ENCODE measurements at places on chromosomes 7 and 10.
A peak's percentile ranks its signal among the peaks of the same experiment; 100 is the strongest.

GRCh38 chr10:31204090-31204489, 114.9 kb upstream of the ZEB1 start:
- no peaks in the 10 kb centered on the region for H3K36me3 ChIP-seq
- DNase-seq, result no peak
- H3K4me1 ChIP-seq, result no peaks in the 10 kb centered on the region
- no peaks in the 10 kb centered on the region for H3K27me3 ChIP-seq
- no peak overlapping the region for H3K4me3 ChIP-seq

DNA sequence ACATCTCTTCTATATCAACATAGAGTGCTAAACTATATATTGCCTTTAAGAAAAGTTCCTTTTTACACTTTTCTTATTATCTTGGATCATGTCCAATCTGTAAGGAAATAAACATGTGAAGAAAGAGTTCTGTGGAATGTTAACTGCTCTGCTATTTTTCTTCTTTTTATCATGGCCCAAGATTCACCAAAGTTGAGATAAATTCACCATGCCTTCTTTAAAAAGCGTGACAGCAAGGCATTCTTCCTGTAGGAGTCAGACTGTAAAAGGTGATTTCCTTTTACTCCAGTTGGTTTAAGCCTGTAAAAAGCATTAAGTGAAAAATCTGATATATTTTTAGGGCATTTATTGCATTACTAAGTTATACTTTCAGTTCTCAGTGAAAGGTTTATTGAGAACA, 165.7 kb upstream of the FZD1 start:
- no peaks in the 10 kb centered on the region for H3K4me1 ChIP-seq
- H3K36me3 ChIP-seq, result no peaks in the 10 kb centered on the region
- H3K27me3 ChIP-seq, result peaks cover 3% of the 10 kb centered on the region
- no peak overlapping the region for H3K4me3 ChIP-seq

- H3K27me3 ChIP-seq, result no peaks in the 10 kb centered on the region
- no peak overlapping the region for H3K4me3 ChIP-seq
- H3K4me1 ChIP-seq, result no peaks in the 10 kb centered on the region
- no peaks in the 10 kb centered on the region for H3K36me3 ChIP-seq
- DNase-seq, result no peak
These were observed 154.6 kb upstream of the HGF start for GRCh38 chr7:81924494-81924893.

DNA sequence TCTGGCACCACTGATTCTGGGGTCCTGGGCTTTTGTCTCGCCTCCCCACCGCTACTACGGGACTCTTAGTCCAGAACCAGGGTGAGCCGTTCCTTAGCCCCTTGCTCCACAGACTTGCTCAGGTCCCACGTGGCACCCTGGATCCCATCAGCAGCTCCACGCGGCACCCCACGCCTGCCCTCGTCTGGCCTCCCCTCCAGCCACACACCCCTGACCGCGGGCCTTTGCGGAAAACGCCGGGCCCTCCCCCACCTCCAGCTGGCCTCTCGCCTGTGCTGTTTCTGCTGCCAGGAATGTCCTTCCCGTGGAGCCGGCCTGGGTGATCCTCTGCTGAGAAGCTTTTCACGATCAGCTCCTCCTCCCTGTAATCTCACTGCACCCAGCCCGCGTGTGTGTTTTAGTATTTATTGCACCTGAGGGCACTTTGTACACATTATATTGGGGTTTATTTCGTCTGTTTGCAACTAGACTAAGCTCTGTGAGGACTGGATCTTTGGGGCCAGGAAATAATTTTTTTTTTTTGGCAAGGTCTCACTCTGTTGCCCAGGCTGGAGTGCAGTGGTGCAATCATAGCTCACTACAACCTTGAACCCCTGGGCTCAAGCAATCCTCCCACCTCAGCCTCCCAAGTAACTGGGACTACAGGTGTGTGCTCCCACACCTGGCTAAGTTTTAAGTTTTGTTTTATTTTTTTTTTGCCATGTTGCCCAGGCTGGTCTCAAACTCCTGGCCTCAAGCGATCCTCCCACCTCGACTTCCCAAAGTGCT, 10.5 kb upstream of the TTYH3 start:
- no peak overlapping the region for H3K4me3 ChIP-seq
- peaks cover 8% of the 10 kb centered on the region for H3K27me3 ChIP-seq
- H3K36me3 ChIP-seq, result no peaks in the 10 kb centered on the region
- no peak for DNase-seq
- H3K27ac ChIP-seq, result no peak overlapping the region

DNA sequence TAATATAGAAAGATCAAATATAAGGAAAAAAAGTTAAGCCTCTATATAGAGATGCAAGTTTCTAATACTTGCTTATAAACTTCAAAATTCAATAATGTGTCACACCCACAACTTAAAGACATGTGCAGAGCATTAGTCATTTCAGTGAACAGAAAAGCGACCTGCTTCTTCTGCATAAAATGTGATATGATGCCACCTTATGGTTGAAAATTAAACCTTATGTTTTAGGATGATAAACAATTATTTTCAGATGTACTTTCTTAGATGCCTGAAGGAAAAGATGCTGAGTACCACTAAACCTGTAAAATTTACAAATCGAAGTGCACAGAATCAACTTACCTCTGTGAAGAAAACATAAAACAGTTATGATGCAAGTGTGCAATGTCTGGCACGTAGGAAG, 96.0 kb downstream of the MTERF1 start:
- no peak overlapping the region for H3K4me3 ChIP-seq
- DNase-seq, result no peak
- no peaks in the 10 kb centered on the region for H3K27me3 ChIP-seq
- no peak overlapping the region for H3K27ac ChIP-seq
- no peaks in the 10 kb centered on the region for H3K4me1 ChIP-seq

GRCh38 chr10:6763001-6763400, 182.9 kb upstream of the PRKCQ start:
- H3K27me3 ChIP-seq, result peaks cover 44% of the 10 kb centered on the region
- H3K4me3 ChIP-seq, result no peak overlapping the region
- no peaks in the 10 kb centered on the region for H3K36me3 ChIP-seq
- H3K27ac ChIP-seq, result no peak overlapping the region
- H3K4me1 ChIP-seq, result no peaks in the 10 kb centered on the region
- DNase-seq, result no peak

GRCh38 chr7:66452165-66452564, 176.5 kb upstream of the KCTD7 start:
- no peak overlapping the region for H3K27ac ChIP-seq
- DNase-seq, result no peak
- H3K27me3 ChIP-seq, result no peaks in the 10 kb centered on the region
- no peaks in the 10 kb centered on the region for H3K36me3 ChIP-seq

DNA sequence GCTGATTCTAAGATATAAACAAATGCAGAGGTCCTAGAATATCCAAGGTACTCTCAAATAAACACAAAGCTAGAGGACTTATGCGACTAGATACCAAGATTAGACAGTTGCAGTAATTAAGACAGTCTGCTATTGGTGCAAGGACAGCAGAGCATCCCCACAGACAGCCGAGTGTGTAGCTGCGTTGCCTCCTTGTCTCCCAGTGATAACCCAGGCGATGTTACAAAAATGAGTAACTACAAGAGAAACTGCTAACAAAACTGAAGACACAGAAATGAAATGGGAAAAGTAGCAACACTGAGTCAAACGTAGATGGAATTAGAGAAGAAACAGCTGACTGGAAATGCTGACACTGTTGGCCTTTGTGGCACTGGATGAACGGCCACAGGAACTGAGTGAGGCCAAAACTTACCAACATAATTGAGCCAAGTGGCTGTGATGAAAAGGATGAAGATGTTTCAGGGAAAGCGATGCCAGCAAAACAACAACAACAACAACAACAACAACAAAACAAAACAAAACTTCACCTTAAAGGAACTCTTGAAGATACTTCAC, 54.3 kb downstream of the BAIAP2L1 start:
- no peak overlapping the region for H3K27ac ChIP-seq
- no peak for DNase-seq
- peaks cover 3% of the 10 kb centered on the region for H3K4me1 ChIP-seq

DNA sequence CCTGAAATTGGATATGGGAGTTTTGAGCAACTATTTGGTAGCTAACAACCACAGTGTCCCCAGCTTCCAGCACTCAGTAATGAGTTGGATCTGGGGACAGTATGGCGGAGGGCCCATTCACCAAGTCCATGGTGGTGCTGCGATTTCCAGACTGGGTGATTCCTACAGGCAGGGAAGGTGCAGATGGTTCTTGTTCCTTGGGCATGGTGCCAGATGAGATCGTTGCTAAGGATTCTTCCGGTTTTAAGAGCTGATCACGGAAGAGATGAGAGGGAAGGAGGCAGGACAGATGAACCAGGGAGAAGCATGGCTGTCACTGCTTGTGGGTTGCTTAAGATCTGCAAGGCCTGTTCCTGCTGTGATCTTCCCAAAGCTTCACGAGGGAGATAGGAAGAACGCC, 380.3 kb downstream of the TCERG1L start:
- no peak overlapping the region for H3K4me3 ChIP-seq
- H3K27me3 ChIP-seq, result peaks cover 2% of the 10 kb centered on the region
- DNase-seq, result no peak
- H3K4me1 ChIP-seq, result no peaks in the 10 kb centered on the region
- no peaks in the 10 kb centered on the region for H3K36me3 ChIP-seq

GRCh38 chr10:96651998-96652431, 65.2 kb upstream of the TM9SF3 start:
- no peak overlapping the region for H3K27ac ChIP-seq
- H3K4me3 ChIP-seq, result no peak overlapping the region
- no peaks in the 10 kb centered on the region for H3K36me3 ChIP-seq

GRCh38 chr7:28488061-28488791, 75.9 kb downstream of the CREB5 start:
- H3K27me3 ChIP-seq, result peaks cover 9% of the 10 kb centered on the region
- no peaks in the 10 kb centered on the region for H3K4me1 ChIP-seq
- no peaks in the 10 kb centered on the region for H3K36me3 ChIP-seq
- no peak overlapping the region for H3K27ac ChIP-seq
- no peak for DNase-seq
- H3K4me3 ChIP-seq, result no peak overlapping the region

- no peak overlapping the region for H3K4me3 ChIP-seq
- DNase-seq, result no peak
- no peaks in the 10 kb centered on the region for H3K36me3 ChIP-seq
- H3K27me3 ChIP-seq, result peaks cover 3% of the 10 kb centered on the region
- peak overlapping the region; percentile 0 for H3K27ac ChIP-seq
These were observed 145.7 kb upstream of the AHR start for GRCh38 chr7:17152721-17153120.

DNA sequence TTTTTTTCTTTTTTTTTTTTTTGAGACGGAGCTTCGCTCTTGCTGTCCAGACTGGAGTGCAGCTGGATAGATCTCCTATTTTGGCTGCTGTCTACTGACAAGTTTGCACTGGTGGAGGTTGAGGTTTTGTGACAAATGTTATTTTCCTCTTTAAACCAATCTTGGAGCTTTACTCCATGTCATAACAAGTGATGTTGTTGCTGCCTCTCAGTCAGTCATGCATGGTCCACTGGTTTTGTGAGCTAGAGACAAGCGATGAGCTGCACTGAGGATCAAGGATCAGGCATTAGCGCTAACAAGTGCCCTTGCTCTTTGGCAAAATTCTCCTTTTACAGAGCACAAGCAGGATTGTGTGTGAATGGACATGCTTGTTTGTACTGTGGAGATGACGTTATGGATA, 805 bp upstream of the WDFY4 start:
- no peak overlapping the region for H3K27ac ChIP-seq
- H3K27me3 ChIP-seq, result peaks cover 6% of the 10 kb centered on the region
- no peak for DNase-seq
- H3K4me3 ChIP-seq, result no peak overlapping the region
- H3K4me1 ChIP-seq, result no peaks in the 10 kb centered on the region
- H3K36me3 ChIP-seq, result no peaks in the 10 kb centered on the region

- H3K4me1 ChIP-seq, result no peaks in the 10 kb centered on the region
- H3K27me3 ChIP-seq, result no peaks in the 10 kb centered on the region
- H3K4me3 ChIP-seq, result no peak overlapping the region
- peaks cover 24% of the 10 kb centered on the region for H3K36me3 ChIP-seq
These were observed 38.4 kb downstream of the ZNF518A start for GRCh38 chr10:96168546-96168945.

DNA sequence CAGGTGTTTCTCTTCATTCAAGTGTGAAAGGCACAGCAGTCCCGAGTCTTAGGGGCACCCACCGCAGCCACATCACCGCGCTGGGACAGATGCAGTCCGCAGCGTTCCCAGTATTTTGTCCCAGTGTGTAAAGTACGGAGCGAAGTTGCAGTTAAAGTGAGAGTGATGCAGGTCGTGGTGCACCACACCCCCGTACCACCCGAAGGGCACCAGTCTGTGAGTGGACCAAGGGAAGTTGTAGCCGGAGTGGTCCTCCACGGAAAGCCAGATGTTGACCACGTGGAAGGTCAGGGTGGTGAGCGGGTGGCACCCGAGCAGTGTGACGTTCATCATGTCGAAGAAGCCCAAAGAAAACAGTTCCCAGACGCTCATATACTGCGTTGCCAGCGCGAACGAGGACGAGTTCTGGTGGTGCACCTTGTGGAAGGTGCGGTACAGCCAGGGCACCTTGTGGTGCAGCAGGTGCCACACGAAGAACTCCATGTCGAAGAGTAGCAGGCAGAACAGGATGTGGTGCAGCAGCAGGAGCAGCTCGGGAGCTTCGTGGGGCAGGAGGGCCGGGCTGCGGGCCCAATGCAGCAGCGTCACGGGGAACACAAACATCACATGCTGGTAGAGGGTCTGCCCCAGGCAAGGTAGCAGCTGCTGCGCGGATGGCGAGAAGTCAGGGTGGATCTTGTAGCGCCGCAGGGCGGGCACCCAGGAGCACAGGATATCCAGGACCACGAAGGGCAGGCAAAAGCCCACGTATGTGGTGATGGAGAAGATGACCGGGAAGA, 526 bp downstream of the CH25H start:
- H3K27ac ChIP-seq, result no peak overlapping the region
- peak; percentile 49 for DNase-seq
- peaks cover 29% of the 10 kb centered on the region for H3K27me3 ChIP-seq
- peaks cover 10% of the 10 kb centered on the region for H3K4me1 ChIP-seq

DNA sequence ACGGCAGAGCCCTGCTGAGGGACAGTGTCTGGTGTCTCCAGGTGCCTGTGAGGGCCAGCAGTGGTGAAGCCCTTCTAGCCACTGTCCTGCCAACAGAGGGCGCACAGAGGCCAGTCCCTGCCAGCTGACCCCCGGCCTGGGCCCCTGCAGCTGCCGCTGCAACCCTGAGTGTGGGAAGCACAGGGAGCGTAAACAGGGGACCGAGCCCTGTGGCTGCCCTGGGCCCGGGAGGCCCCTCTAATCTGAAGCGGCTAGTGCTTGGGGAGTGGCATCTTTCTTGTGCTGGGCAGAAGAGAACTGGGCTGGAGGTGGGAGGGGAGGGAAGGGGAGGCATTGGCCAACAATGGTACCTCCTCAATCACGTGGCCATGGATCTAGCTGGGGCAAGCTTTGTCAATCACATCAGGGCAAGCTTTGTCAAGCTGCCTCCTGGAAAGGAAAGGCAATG, 34.6 kb downstream of the TRIM8 start:
- peaks cover 1% of the 10 kb centered on the region for H3K36me3 ChIP-seq
- no peak overlapping the region for H3K4me3 ChIP-seq
- H3K27ac ChIP-seq, result no peak overlapping the region
- peak; percentile 36 for DNase-seq
- no peaks in the 10 kb centered on the region for H3K27me3 ChIP-seq

DNA sequence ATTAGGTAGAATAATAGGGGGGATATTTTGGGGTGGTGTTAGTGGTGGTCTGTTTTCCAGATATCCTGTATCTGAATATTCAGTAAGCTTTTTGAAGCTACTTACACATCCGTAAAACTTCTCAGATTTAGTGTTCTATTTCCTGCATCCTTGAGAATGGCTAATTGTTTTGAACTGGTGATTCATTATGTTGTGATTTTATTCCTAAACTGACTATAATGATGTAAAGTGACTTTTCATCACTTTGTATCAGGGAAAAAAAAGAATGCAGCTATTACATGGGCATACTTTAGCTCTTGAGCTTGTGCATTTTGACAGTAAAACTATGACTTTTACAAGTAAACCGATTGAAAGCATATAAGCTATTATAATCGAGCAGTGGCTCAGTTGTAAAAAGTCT, 18.2 kb downstream of the WAC start:
- H3K27me3 ChIP-seq, result no peaks in the 10 kb centered on the region
- peak overlapping the region; percentile 58 for H3K27ac ChIP-seq
- DNase-seq, result no peak

Measured in activated CD4-positive, alpha-beta memory T cell treated with anti-CD3 and anti-CD28 coated beads for 36 hours (primary cell).